ENCODE measurements at places on chromosomes 1 and 21.

DNA sequence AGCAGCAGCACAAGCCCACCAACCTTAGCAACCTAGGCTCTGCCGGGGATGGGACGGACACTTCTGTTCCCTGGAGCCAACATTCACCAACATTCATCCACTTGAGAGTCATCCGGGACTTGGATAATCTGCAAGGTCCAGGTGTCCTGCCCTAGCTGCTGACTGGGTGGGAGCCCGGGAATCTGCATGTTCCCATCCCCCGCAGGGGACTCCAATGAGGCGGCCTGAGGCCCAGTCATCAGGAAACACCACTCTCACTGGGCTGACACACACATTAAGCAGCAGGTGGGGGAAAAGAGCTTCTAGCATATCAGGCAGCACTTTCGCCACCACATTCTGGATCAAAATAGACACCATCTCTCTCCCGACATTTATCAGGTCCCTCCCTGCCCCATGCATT is 38.4 kb upstream of the CCSAP start:
- DNase-seq, result no peak

GRCh38 chr1:85463731-85464496 is 1.0 kb downstream of the DDAH1 start:
- DNase-seq, result no peak

DNA sequence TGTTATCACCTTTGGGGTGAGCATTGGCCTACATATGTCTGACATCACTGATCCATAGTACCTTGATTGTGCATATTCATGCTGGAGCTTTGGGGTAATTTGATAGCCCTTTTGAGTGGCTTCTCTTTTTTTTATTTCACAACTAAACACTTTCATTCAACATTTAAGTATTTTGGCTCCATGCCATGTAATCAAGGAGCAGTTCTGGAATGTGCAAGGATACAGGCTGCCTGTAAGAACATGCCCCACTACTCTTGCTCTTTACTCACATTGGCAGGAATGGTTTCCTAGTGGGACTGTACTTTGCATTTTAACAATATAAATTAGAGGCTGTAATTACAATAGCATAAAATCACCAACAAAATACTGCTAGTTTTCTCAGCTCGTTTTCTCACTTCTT is 300.7 kb upstream of the SPAG17 start:
- no peak for DNase-seq

- no peak for DNase-seq
Measured at GRCh38 chr1:55828044-55828443, 612.9 kb upstream of the USP24 start.

DNA sequence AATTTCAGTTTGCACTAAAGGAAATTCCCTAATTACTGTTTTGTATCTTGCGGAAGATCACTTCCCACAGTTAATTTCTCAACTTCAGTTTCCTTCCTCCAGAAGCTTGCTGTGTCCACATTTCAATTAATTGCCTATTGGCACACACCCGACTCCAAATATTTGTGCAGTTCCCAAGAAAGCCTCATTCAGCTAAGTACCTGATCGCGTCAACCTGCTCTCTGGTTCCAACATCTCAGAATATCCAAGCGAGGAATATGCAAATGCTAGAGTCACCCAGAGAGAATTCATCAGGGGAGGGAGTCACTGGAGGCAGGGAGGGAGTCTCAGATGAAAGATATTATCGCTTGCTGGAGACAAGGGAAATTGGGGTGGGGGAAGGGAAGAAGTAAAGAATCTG is 351.3 kb downstream of the RRAGC start:
- no peak for DNase-seq

- DNase-seq, result no peak
Measured at GRCh38 chr1:3717041-3717714, 35.1 kb upstream of the CCDC27 start.

DNA sequence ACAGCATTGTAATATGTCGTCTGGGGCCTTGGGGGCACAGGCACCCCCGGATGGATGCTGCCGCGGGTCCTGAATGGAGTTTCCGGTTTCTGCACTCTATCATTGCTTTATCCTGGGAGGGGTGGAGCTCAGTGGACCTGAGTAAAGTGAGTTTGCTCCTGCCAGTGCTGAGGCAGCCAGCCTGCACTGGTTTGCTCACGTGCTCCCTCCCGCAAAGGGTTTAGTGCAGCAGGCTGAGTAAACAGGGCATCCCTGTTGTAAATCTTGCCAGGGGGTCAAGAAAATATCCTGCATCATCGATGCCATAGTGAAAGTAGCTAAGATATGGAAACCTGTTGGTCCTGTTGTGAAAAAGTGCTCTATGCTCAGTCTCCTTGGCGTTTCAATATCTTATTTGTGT is 85.6 kb upstream of the BRINP3 start:
- no peak for DNase-seq

DNA sequence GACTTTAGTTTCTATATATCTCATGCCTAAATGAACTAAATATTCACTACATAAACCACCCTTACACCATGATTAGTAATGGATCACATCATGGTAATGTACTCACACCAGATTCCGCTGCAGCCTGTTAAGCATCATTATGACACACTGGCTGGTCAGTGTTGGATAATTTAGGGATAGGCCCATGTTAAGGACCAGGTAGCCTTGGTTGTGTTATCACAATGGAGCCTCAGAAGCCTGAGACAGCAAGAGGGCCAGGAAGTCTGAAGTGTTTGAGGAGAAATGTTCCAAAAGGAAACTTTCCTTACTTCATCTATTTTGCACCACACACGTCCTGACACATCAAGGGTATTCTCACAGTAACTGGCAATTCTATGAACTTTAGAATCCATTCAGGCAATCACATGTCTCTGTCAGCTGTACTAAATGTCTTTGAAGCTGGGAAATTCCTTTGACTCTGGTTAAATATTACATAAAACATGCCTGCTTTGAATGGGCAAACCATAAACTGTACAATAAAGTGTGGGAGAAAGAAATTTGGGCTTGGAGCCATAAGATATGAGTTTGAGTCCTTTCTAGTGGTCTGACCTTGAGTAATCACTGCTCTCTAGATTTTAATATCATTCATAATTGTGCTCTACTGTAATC is 105.3 kb upstream of the DPT start:
- DNase-seq, result no peak

DNA sequence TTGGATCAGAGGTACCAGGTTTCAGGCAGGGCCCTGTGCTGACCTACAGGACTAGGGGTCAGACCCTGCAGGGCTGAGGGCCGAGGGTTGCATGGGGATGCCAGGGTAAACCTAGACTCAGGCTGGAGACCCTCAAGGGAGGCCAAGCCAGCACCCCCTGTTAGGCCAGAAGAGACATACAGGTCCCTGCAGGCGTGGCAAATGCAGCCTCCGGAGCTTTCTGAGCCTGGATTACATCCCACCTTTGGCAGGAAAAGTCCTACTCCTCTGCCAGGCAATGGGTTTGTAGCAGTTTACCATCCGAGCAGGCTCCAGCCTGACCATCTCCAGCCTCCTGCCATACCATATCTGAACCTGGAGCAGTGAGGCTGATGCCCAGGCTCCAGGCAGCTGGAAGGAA is 425.3 kb downstream of the NPHP4 start:
- no peak for DNase-seq

GRCh38 chr1:9311479-9311878 is 18.8 kb downstream of the SPSB1 start:
- no peak for DNase-seq
